ENCODE measurements at places on chromosomes 6 and 20.
A peak's percentile ranks its signal among the peaks of the same experiment; 100 is the strongest.

- no peak for DNase-seq
Observed at GRCh38 chr6:7589221-7589620, 777 bp upstream of the SNRNP48 start.

GRCh38 chr6:167031082-167031709, 32.0 kb downstream of the CEP43 start:
- peak; percentile 1 for DNase-seq

DNA sequence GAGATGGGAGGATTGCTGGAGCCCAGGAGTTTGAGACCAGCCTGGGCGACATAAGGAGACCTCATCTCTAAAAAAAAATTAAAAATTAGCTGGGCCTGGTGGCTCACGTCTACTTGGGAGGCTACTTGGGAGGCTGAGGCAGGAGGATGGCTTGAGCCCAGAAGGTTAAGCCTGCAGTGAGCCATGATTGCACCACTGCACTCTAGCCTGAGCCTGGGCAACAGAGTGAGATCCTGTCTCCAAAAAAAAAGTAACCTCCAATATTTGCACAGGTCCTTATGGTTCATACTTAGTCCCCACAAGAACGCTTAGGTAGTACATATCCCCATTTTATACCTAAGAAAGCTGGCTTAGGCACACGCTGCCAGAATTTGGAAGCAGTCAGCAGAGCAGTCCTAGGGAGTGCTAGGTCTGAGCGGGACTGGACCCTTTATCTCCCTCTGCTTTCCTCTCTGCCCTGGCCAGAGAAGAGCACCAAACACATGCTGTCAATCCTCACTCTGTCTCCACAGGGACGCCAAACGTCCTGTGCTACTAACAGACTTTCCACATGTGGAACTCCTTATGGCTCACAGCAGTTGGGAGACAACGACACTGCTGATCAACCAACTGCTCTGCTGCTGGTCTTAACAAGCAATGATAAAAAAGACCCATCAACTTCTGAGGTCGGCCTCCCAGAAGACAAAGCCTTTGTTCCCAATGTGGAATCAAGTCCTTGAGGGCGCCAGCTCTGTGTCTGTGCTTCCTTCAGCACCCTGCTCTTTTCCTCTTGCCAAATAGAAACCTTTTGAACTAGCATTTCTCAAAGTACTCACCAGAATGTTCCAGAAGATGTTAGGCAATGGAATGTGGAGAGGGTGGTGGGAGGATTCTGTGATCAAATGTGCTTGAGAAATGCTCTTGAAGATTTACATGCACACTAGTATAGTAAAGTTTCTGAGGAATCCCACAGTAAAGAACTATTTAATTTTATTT, 226.3 kb upstream of the DTNBP1 start:
- DNase-seq, result no peak

GRCh38 chr20:35173576-35174192, 1.8 kb downstream of the PROCR start:
- DNase-seq, result no peak

GRCh38 chr6:52663120-52663935, 7.6 kb upstream of the TMEM14A start:
- DNase-seq, result peak; percentile 69

GRCh38 chr6:139443231-139444112, 69.0 kb upstream of the CITED2 start:
- DNase-seq, result no peak

GRCh38 chr6:29730575-29731126, 7.4 kb downstream of the HLA-F start:
- DNase-seq, result no peak

DNA sequence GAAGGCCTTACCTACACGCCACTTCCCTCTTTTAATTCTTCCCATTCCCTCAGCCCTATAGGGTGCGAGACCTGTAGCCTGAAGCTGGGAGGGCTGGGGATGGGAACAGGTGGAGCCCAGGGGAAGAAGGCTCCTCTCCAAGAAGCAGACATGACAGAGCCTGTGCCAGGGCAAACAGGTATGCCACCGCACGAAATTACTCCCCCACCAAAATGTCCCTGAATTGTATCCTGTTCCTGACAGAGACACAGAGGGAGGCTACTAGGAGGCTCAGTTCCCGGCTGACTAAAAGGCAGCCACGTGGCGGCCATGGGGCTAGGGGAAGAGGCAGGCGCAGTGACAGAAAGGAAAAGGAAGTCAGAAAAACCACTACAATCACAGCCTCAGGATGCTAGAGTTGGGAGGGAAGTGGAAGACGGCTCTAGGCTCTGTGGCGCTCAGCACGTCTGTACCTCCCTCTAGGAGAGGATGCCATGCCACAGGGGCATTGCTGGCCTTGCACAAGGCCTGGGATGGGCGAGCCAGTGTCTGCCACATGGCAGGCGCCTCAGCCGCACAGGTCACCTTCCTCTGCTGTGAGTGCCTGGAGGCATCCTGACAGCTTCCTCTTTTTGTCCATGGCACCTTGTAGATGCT, 27.7 kb downstream of the TFEB start:
- no peak for DNase-seq

- DNase-seq, result no peak
Observed at GRCh38 chr6:87397656-87398055, 10.1 kb upstream of the CFAP206 start.

DNA sequence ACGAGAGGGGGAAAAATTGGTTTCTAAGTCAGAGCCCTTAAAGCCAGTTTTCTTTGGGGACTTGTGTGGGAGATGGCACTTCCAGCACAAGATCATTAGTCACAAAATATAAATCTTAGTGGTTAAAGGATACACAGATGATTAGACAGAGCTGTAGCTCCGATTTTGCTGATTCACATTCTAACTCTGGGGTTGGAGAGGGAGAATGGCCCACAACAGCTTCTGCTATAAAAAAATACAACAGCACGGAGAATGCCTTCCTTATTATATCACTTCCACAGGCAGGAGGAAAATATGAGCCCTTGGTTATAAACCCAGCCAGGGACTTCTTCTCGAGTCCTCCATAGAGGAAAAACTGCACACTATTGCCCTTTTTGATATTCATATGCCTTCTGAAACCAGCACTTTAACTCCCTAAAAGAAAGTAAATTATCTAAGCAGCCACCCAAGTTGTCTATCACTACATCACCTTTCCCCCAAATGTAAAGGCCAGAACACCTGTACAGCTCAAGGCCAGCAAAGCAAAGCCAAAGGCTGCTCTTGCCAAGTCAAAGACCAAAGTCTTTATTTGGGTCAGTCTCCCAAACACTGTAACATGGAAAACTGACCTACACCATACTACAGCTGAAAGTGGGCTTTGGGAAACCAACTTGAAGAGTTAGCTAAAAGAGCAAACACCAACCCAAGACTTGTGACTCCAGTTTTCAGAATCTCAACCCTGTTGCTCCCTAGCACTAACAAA, 10.4 kb downstream of the MRPL14 start:
- DNase-seq, result peak; percentile 71

DNA sequence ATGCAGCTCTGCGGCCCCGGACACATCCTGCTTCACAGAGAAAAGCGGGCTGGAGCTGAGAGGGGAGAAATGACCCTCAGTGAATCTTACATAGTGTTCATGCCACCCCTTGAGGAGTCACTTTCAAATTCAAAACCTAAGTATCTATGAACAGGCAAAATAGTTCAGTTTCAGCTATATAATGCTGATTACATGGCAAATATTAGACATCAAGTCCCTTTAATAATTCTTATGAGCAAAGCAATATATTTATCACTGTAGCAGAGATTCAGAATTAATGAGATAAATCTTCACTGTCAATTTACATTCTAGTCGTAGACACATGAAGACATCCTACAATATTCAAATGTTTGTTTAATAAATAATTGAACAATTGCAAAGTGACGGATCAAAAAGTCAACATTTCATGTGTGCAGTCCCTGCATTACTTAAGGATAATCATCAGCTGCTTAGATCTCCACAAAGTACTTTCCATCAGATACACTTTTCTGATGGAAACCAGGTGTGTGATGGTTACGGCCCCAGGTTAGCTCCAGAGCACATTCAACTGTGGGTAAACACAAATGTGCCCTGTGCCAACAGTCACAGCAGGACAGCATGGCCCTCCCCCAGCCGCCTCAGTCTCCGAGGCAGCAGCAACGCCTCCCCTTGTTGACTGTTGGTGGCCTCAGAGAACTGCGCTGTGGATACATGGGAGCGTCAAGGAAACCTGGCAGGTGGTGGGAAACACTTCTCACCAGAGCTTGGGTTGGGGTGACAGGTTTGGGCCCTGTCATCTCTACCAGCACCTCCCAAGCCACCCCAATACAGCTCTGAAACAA, 787 bp upstream of the PRR18 start:
- no peak for DNase-seq

GRCh38 chr20:61041481-61041880, 210.6 kb upstream of the CDH4 start:
- DNase-seq, result no peak

DNA sequence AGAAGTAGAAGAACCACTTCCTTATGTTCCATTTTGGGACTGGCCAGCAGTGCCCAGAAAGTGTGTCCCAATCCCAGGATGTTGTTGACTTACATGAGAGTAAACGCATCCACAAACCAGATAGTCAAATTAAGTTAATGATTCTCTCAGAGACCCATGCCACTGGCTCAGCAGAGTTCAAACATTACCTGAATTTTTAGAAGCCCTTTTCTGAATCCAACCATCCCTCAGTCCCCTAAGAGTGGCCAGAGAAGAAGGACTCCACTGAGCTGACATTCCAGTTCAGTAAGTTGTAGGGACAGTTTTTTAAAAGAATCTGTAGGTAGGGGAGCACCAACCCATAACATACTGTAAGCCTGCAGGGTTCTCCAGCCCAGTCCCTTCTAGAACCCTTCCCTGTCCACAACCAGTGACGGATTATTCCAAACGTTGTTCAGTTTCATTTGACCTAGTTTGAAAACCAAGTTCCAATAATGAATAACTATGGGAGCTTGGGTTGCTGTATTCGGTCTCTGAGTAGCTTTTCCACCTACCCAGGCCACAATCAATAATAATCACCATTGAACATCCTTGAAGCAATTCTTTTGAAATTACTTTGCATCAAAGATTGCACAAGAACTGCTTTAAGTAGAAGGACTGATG, 153.0 kb downstream of the LPA start:
- DNase-seq, result no peak

- no peak for DNase-seq
Observed at GRCh38 chr20:59804871-59805665, 128.4 kb downstream of the SYCP2 start.

DNA sequence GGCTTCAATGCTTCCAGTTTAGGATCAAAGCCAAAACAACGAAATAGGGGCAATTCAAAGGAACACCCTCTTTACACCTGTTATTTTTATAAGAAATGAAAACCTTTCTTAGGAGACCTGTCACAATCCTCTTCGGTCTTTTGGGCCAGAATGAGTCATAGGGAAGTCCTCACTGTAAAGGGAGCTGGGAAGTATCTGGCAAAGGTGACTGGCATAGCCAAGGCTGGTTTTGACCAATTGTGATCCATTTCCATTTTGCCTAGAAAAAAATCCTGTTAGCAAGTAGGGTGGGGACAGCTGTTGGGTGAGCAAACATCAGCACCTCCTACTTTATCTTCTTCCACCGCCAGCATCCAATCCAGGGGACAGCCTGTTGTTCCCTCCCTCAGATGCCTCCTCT, 343.2 kb upstream of the SULF2 start:
- DNase-seq, result no peak

DNA sequence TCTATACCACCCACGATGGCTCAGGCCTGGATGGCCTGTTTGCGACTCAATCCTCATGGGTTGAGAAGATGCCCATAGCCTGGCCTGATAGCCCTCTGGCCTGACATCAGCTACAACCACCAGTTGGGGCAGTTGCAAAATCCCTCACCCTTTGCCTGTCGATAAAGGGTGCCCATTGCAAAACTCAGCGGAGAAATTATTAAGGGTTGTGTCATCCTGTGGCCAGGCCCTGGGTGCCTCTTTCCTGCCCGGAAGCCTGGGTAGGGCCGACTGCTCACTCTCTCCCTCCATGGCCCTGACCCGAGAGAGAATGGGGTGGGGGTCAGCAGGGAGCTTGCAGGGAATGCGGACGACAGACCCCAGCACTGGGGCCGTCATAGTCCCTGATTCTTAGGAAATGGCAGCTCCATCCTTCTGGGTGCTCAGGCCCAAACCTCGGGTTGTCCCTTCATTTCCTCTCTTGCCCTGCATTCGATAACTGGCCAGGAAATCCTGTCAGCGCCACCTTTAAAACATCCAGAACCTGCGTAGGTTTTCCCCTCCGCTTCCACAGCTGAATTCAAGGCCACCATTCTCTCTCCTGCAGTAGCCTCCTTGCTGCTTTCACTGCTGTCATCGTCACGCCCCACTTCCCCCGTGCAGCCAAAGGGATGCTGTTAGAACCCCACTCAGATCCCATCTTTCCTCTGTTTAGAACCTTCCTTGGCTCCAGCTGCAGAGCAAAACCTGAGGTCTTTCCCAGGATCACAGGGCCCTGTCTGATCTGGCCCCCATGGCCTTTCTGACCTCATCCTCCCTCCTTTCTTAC, 31.1 kb downstream of the CEBPB start:
- DNase-seq, result peak; percentile 100

GRCh38 chr6:33592595-33593413, 12.7 kb upstream of the BAK1 start:
- no peak for DNase-seq

GRCh38 chr6:146553377-146554135, 9.9 kb downstream of the RAB32 start:
- DNase-seq, result no peak

Measured in HS-5 (cell line).